Fibroblast of lung (primary cell): ENCODE measurements at places on chromosomes 12 and 14.

GRCh38 chr14:54837508-54838149, 65.0 kb downstream of the GCH1 start:
- DNase-seq, result no peak

DNA sequence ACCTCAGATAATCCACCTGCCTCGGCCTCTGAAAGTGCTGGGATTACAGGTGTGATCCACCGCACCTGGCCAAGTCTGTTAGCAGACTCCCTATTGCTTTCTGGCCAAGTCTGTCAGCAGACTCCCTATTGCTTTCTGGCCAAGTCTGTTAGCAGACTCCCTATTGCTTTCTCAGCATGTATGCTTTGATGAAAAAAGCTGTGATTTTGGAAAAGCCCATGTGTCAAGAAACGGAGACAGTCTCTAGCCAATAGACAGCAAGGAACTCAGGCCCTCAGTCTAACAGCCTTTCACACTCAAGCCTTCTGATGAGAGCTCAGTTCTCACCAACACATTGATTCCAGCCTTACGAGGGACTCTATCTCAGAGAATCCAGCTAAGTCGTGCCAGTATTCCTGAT, 158.8 kb upstream of the KRR1 start:
- DNase-seq, result no peak

- DNase-seq, result peak; percentile 30
Measured at GRCh38 chr12:71719647-71720370, 33.9 kb downstream of the TMEM19 start.

DNA sequence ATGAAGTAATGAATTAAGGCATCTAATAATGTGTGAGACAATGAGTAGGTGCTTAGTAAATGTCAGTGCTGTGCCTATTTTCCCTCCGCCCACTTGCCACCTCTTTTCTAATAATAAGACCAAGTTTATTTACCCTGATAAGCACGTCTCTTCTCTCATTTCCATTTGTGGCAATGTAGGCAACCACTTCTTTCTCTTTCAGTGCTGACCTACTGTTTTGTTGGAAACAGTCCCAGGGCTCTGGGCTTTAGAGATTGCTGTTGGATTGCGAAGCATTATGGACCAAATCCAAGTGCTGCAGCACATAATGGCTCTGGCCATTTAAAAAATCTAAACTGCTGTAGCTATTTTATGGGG, 141.3 kb upstream of the PLEKHG7 start:
- peak; percentile 99 for DNase-seq

- no peak for DNase-seq
Measured at GRCh38 chr14:24813089-24813815, 179.3 kb upstream of the GZMB start.

DNA sequence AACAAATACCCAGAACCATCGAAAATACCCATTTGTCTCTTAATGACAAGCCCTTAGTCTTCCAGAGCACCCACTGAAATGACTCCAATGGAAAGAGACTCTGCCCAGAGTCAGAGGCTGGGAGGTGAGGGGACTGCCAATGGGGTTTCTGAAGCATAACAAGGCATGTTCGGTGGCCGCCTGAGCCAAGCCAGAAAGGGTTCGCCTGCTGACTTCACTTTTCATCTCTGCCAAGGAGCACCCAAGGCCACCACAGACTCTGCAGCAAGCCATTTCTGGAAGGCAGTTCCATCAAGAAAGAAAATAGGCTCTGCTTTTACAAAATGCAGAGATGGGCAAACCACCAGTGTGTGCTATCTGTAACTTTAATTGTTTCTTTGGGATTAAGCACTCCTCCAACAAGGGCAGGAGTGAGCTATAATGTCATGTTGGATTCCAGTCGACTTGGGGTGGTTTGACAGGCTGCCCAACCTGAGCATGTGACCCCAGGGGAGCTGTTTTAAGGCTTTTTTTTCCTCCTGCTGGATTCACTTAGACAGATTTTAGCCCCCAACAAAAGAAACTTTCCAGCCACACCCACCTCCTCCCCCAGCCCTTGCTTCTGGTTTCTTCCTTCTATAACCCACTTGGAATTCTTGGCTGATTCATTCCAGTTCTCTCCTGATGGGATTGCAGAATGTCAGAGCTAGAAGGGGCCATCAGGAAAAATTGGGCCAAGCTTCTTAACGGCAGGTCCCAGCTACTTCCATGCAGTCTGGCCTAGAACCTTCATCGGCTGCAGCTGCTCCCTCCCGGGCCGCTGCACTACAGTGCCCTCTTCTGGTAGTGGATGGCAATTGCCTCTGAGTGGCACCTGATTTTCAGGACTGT, 24.1 kb downstream of the CKAP4 start:
- peak; percentile 48 for DNase-seq

DNA sequence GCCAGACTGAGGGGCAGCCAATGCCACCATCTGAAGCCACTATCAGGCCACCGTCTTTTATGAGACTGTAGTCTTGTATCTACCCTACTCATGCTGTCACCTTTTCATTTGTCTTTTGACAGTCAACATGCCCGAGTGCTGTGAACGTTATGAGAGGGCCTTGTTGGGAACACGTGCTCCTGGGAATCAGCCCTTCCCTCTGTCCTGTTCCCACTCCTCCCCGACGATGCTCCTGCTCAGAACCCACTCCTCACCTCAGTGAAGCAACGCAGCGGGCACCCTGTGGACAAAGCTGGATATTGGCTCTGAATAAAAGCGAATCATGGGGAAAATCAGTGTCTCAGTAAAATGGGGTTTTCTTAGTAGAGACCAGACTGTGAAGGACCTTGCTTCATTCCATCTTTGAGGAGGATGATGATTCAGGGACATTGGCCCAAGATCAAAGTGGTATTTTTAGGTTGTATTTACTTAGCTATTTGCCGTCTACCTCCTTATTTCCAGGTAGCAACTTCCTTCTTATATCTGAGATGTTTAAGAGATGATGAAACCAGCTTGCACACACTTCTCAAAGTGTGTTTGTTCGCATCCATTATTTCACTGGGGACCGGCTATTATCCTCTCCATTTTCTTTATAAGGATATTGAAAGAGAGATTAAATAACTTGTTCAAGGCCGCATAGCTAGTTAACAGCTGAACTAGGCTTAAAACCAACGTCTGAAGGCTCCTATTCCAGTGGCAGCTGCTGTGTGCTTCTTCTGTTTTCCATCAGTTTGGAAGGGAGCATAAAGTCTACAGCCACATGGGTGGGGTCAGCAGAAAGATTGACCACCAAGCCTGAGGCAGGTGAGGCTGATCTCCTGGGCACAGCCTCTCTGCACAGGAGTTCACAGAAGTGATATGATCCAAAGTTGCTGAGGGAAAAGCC, 43.9 kb upstream of the CTDSP2 start:
- DNase-seq, result no peak

- DNase-seq, result no peak
Measured at GRCh38 chr14:54920052-54920451, 17.4 kb upstream of the GCH1 start.

- DNase-seq, result no peak
Measured at GRCh38 chr14:55523321-55523720, 56.7 kb upstream of the KTN1 start.

- DNase-seq, result peak; percentile 26
Measured at GRCh38 chr12:95258151-95258550, 40.5 kb downstream of the VEZT start.

GRCh38 chr14:38127356-38127755, 80.3 kb upstream of the SSTR1 start:
- no peak for DNase-seq

DNA sequence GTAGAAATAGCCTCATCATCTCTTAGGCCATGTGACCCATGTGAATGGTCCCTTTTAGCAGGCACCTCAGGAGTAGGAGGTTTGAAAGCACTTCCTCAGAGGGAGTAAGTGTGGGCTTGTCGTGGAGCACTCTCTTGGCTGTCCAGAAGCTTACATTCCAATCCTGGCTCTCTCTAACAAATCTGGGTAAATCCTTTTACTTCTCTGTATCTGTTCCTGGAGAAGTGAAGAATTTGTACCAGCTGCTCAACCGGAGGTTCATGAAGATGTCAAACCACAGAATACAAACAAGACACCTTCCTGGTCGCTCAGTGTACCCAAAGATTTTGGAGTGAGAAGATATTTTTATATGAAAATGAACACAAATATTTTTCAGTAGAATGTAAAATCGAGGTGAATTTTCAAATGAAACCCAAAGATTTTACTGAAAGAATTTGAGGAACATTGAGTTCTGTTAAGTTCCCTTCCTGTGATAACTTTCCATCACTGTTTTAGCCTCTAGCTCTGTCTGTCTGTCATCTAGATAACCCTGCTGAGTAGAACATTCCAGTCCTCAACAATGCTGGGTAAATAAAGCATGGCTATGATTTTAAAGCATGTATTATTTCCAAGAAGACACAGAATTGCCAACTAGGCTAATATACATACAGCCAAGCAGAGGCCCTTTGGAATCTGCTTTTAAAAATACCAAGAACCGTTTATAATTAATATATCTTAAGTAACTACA, 263.9 kb upstream of the RGS6 start:
- peak; percentile 19 for DNase-seq

GRCh38 chr12:127767656-127768055, 499.3 kb upstream of the TMEM132C start:
- no peak for DNase-seq

DNA sequence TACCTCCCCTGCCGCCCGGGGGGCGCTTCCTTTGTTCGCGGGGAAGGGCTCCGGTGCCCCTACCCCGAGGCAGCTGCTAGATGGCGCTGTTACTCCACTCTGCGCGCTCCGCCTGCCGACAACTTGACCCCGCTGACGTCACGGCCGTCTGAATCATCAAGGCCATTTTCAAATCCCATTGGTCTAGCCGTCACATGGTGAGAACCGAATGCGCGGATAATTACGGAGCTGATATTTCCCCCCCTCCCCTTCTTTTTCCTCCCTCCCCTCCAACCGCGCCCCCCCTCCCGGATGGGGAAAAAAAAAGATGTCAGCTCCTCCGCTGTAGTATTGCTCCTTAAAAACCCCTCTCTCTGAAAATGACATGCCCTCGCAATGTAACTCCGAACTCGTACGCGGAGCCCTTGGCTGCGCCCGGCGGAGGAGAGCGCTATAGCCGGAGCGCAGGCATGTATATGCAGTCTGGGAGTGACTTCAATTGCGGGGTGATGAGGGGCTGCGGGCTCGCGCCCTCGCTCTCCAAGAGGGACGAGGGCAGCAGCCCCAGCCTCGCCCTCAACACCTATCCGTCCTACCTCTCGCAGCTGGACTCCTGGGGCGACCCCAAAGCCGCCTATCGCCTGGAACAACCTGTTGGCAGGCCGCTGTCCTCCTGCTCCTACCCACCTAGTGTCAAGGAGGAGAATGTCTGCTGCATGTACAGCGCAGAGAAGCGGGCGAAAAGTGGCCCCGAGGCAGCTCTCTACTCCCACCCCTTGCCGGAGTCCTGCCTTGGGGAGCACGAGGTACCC, at the start of gene HOXC10:
Gene HOXC10 (plus strand): TSS at position 246 of the 791 bp plus-strand sequence. CDS start 114 bp downstream, at position 360.
- peak; percentile 49 for DNase-seq

- DNase-seq, result no peak
Measured at GRCh38 chr12:1839464-1839863, 19.1 kb downstream of the LRTM2 start.

- peak; percentile 50 for DNase-seq
Measured at GRCh38 chr14:35594616-35595015, 60.7 kb downstream of the INSM2 start.

GRCh38 chr12:65188179-65188701, 18.9 kb downstream of the LEMD3 start:
- DNase-seq, result peak; percentile 6

DNA sequence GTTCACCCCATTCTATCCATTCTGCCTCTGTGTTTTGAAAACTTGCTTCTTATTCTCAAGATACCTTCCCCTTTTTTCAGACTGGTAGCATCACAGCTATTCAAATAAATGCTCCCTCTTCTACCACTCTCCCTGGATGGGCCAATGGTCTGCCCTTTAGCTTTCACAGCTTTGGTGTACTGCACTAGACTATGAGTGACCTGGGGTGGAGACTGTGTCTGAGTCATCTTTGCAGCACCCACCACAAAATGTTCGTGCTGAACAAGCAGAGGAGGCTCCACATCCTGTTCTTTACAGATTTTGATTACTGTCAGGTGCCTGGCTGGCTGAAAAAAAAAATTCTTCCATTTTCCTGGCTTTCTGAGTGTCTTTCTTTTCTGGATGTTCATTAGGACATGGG, 1104.1 kb upstream of the TMEM132C start:
- peak; percentile 84 for DNase-seq

GRCh38 chr12:79827484-79827883, 107.4 kb downstream of the PPP1R12A start:
- DNase-seq, result no peak

DNA sequence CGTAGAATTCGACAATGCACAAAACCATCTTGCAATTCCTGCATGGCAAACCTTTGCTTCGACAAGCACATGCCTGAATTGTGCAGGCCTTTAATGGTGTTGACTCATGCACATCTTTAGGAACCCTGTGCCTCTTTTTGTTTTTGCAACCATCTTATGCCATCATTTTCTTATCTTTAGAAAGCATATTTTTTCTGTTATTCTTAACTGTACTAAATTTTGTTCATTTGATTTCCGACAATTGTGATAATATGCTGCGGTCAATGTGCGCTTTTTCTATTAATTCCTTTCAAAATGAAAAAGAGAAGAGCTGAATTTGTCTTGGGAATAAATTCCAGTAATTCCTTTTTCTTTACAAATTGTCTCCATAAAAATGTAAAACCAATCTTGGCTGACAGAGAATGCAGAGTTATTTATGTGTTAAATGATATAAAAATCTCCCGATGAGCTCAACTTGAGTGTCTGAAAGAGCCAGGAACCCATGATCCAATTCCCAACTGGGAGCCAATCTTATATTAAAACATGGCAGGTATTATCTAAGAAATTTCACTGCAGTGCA, 20.1 kb upstream of the CDK17 start:
- DNase-seq, result no peak

DNA sequence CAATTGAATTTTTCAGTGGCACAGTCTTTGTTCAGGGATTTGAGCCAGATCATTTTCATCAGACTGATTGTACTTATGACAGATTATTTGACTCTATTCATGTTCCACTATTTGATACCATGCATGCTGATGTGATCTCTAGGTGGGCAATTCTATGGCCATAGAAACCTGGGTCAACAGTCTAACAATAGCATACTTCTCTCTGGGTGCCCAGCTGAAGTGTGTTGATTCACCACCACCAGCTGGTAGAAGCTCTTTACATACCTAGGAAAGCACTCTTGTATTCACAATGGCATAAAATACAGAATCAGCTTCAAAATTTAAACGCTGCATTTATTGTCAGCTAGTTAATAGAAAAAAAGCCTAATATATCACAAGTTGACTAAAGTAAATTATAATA, 90.2 kb upstream of the TMTC2 start:
- no peak for DNase-seq

GRCh38 chr14:103728721-103729120, 13.1 kb downstream of the ZFYVE21 start:
- no peak for DNase-seq

- peak; percentile 86 for DNase-seq
Measured at GRCh38 chr12:105741786-105742566, 396.8 kb downstream of the NUAK1 start.
